ENCODE measurements at places on chromosomes 1 and 21.

- no peak for DNase-seq
Observed at GRCh38 chr21:44650973-44651675, 3.3 kb downstream of the KRTAP12-4 start.

- no peak for DNase-seq
Observed at GRCh38 chr1:3130268-3130667, 61.3 kb downstream of the PRDM16 start.

GRCh38 chr1:195278644-195279043 is 1329.6 kb downstream of the KCNT2 start:
- DNase-seq, result no peak

- no peak for DNase-seq
Observed at GRCh38 chr1:216184126-216184680, 239.0 kb downstream of the USH2A start.

- DNase-seq, result no peak
Observed at GRCh38 chr1:230713915-230714764, at the start of gene AGT. AGT (minus strand) TSS chr1:230714122; CDS start chr1:230710823, 3,299 bp downstream.

- no peak for DNase-seq
Observed at GRCh38 chr1:72366466-72366865, 84.1 kb upstream of the NEGR1 start.

- DNase-seq, result no peak
Observed at GRCh38 chr1:15966081-15966955, 9.6 kb downstream of the ZBTB17 start.

DNA sequence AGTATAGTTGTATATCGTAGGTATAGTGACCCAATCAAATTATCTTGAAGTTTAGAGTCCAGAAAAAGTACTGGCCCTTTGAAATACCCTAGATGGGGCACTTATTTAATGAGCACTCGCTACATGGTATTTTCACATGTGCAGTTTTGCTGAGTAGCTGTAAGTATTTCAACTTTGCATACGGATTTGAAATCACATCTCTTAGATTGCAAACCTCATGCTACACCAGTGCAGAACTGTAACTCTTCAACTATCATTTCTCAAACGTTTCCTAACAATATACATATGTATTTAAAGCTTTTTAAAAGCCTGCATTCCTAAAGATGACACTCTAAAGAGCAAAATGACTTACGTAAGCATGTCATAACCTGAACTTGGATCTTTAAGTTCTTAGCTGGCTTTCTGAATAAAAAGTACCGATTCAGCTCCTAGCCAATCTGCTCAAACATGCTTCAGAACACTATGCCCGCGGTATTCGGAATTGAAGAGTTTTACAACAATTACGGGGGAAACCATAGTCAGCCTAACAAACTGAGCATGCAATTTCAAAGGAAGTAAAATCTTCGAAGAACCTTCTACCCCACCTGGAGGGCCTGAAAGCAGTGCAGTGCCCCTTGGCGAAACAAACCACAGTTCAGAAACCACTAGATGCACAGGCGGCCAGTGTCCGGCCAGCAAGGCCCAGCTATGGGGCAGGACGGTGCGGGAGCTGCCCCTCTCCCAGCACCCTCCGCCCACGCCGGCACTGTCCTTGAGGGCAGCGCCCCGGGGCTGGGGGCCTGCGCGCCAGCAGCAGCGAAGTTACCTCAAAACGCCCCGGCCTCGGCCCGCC is 863 bp downstream of the FH start:
- DNase-seq, result no peak

DNA sequence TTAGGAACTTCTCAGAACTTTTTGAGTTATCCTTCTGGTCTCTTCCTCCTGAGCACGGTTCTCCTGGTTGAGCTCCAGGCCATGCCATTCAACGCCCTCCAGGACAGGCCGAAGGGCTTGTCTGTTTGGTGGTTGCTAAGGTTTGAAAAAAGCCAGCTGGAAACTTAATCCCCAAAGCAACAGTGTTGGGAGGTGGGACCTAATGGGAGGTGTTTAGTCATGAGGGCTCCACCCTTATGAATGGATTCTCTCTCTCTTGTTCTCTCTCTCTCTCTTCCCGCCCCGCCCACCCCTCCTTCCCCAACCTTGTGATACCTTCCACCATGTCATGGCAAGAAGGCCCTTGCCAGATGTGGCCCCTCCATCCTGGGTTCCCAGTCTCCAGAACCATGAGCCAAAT is 829 bp downstream of the KCNE1 start:
- DNase-seq, result no peak

GRCh38 chr1:82565146-82565545 is 764.4 kb downstream of the ADGRL2 start:
- DNase-seq, result no peak

DNA sequence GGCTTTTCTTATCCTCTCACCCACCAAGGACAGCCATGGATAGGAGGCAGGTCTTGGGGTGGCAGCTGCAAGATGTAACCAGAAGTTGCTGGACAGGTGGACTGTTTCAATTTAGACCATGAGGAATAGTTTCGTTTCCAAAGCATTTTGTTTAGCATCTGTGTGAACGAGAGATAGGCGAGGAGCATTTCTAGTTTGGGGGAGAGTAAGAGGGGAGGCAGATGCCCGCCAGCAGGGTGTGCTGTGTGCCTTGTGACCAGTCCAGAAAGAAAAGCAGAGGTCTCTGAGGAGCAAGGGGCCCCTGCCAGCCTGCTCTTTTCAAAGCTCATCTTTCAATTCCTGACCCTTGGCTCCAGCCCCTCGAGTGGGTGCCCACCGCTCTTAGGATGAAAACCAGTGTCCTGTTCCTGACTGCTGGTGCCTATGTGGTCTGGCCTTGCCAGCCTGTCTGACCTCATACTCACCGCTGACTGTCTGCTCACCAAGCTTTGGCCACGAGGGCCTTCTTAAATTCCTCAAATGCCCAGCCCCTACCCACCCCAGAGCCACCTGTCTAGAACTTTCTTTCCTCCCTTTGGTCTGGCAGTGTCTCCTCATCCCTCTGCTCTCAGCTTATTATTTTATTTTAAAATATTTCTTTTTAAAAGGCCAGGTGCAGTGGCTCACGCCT is 8.5 kb downstream of the SERINC2 start:
- DNase-seq, result no peak

GRCh38 chr1:68516066-68516465 is 19.2 kb upstream of the DEPDC1 start:
- DNase-seq, result no peak

DNA sequence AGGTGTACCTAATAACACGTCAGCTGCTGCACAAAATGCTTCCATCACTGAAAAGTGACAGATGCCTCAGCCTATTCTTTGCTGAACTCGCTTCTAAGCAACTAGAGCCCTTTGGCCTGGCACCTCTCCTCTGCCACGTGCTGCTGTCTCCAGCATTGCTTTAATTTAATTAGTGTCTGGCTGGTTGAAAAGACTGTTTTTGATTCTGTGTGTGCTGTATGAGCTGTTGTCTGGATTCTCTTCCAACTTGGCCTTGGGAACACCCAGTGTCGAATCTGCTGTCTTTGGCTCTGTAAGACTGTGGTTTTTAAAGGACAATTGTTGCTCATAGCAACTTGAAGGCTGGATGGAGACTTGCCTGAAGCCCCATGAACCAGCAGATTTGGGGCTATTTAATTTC is 109.5 kb downstream of the PSMG1 start:
- DNase-seq, result no peak

GRCh38 chr1:147627435-147628110 is 42.8 kb downstream of the ACP6 start:
- peak; percentile 51 for DNase-seq

DNA sequence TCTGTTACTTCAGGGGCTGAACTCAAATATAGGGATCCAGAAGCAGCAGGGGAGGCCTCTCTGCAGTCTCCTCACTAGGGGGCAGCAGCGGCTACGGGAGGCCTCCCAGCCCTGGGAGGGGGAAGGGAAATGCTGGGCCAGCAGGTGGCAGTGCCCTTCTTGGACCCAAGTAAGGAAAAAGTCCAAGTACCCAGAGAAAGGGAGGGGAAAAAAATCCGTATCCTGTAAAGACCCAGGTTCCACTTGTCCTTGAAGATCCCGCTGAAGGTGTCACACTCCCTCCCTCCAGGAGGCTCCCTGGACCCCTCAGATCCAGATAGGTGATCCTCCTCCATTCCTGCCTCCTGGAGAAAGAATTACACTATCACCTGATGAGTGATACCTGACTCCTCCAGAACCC is 14.1 kb upstream of the NUAK2 start:
- no peak for DNase-seq

- DNase-seq, result no peak
Observed at GRCh38 chr1:192766009-192766625, 42.7 kb upstream of the RGS2 start.

DNA sequence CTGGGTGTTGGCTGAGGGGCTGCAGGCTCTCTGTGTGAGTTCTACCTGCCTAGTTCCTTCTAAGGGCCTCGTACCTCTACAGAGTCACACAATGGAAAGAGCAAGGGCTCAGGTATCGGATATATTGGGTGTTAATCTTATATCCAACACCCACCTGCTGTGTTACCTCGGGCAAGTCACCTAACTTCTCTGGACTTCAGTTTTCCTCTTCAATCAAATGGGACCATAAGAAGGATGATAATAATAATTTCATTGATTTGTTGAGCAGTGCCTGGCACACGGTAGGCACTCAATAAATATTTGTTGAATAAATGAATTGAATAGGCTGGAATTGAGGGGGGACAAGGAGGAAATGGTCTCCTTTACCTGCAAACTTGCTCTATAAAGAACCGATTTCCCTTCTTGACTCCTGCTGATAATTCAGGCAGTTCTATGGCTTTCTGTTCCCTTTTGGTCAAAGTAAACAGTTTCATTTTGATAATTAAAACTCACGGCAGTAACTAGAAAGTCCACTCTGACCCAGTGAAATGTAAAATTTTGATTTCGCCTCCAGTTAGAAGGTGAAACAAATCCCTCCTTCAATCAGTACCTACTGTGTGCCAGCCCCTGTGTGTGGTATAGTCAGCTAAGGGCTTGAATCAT is 16.5 kb upstream of the MAN1C1 start:
- DNase-seq, result no peak

- no peak for DNase-seq
Observed at GRCh38 chr21:40139636-40140035, 272.4 kb downstream of the PCP4 start.

- DNase-seq, result no peak
Observed at GRCh38 chr21:41865002-41865777, 14.0 kb downstream of the PRDM15 start.

GRCh38 chr1:95685081-95685480 is 451.1 kb downstream of the RWDD3 start:
- DNase-seq, result no peak

- no peak for DNase-seq
Observed at GRCh38 chr1:87927391-87928280, 599.0 kb downstream of the LMO4 start.

GRCh38 chr1:11429226-11429625 is 49.7 kb upstream of the DISP3 start:
- DNase-seq, result no peak

DNA sequence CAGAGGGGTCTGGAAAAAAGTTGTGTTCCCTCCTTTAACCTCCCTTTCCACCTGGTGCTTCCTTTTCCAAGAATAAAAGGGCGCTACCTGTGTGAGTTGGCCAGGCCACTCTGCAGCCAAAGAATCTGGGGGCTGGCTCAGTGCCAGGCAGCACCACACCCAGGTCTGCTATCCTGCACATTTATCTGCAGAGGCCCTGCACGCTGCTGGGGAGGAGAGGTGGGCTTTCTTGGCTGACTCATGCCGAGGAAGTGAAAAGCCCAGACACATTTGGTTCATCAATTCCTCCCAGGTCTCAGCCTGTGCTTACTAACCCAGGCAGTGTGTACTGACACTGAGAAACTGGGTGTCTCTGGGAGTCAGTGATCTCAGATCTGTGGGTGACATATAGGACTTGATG is 79.8 kb upstream of the F3 start:
- no peak for DNase-seq
